Fibroblast of lung (primary cell): ENCODE measurements at places on chromosomes 11 and 22. TPM values are rescaled to one million over a fixed set of nuclear protein-coding genes. Genes with fewer than 3 reads are reported as not detected.

- DNase-seq = peak; percentile 61
Measured at GRCh38 chr22:33921525-33922348, 1.5 kb upstream of the LARGE1 start.

DNA sequence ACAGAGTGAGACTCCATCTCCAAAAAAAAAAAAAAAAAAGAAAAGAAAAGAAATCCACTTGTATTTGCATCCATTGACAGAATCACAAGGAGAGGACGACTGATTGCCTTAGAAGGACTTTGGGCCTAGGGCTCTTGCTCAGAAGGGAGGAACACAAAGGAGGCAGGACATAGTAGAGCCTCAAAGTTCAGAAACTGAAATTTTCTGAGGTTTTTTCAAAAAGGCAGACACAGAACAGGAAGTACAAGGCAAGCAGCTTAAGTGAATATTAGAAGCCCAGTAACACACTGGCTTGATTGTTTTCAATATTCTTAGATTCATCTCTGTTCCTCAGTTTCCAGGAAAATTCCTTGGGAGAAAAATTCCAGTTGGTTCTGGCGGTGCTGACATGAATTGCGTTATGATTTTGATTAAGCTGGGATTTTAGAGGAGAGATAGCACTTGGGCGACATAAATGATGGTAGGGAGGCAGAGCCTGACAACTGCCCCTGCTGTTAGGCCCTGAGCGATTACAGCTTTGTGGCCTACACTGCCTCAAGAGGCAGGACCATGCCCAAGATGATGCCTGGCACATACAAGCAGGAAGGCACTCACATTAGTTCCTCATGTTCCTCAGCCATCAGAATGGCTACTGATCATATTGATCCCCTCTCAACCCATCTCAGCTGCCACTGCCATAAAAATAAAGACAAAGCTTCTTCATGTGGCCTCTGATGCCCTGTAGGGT lies 15.3 kb downstream of the CLPB start:
- DNase-seq = no peak

DNA sequence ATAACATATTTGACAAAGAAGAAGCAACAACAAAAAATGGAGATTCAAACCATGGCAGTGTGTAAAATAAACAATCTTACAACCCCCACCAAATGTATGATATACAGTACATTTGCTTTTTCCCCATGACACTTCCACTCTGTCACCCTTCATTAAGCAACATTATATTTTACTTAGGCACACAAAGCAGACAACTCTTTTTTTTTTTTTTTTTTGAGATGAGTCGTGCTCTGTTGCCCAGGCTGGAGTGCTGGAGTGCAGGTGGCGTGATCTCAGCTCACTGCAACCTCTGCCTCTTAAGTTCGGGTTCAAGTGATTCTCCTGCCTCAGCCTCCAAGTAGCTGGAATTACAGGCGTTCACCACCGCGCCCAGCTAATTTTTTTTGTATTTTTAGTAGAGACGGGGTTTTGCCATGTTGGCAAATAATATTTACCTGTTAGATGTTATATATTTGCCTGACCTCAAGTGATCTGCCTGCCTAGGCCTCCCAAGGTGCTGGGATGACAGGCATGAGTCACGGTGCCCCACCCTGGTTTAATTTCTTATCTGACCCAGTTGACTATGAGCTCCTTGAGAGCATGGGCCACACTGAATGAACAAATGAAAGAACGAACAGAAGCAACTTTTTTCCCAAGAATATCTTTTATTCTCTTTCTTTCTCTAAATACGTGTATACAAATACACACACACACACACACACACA lies 5.5 kb upstream of the PCF11 start:
- DNase-seq = no peak

DNA sequence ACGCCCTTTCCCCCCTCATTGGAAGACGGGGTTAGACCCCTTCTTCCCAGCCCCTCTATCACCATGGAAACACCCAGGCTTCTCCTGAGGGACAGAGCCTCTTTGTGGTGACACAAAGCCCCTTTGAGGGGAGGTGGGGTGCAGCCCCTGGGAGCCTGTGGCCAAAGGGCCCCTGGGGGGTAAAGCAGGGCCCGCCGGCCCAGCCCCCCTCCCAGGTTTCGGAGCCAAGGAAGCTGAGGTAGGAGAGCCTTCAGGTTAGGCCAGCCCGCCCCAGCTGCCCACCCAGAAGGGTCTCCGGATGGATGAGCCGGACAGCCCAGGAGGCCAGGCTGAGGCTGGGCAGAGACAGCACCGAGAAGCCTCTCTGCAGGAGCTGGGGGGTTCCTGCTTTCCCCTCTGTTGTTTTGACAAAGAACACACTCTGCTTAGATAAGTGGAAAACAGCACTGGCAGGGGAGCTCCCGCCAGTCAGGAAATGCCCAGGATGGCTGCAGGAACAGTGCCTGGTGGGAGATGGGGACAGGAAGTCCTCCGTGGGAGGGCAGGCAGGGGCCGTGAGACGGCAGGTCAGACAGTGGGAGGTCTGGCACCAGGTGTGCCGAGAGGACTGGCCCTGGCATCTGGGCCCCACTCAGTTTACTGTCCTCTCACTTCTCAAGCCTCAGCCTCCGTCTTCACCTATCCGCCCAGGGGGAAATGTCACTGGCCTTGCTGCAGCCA lies 18.2 kb downstream of the ARVCF start:
- DNase-seq = no peak

- no peak for DNase-seq
Measured at GRCh38 chr22:43225609-43226008, 38.7 kb upstream of the TTLL12 start.

DNA sequence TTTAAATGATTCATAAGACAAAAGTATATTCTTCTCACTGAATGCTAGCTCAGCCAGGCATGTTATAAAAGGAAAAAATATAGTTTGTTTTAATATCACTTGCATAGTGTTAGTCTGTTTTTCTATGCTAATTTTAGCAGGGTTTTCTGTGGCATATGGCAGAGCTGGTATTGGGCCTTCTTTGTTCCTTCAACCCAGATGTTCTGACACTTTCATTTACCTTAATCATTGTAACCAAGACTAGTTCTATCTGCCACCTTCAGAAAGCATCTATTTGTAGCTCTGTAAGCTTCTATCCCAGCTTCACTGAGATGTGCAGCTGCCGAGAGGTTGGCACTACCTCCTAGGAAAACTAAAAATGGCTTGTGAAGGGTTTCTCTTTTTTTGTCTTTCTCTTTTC lies 338.7 kb downstream of the GUCY1A2 start:
- no peak for DNase-seq

GRCh38 chr11:75524665-75525432 lies 892 bp downstream of the GDPD5 start:
- DNase-seq = peak; percentile 42

- DNase-seq = peak; percentile 90
Measured at GRCh38 chr11:106468086-106468485, 390.6 kb downstream of the AASDHPPT start.

GRCh38 chr11:15493066-15493465 lies 378.3 kb downstream of the INSC start:
- peak; percentile 19 for DNase-seq

GRCh38 chr22:44154436-44154942 lies 26.2 kb upstream of the PARVG start:
- peak; percentile 40 for DNase-seq

GRCh38 chr11:11396301-11397035 lies 43.4 kb upstream of the CSNK2A3 start:
- DNase-seq = peak; percentile 80

- no peak for DNase-seq
Measured at GRCh38 chr11:69868871-69869270, 49.7 kb upstream of the FGF3 start.

GRCh38 chr22:44211946-44212930 lies 31.5 kb downstream of the PARVG start:
- peak; percentile 33 for DNase-seq

DNA sequence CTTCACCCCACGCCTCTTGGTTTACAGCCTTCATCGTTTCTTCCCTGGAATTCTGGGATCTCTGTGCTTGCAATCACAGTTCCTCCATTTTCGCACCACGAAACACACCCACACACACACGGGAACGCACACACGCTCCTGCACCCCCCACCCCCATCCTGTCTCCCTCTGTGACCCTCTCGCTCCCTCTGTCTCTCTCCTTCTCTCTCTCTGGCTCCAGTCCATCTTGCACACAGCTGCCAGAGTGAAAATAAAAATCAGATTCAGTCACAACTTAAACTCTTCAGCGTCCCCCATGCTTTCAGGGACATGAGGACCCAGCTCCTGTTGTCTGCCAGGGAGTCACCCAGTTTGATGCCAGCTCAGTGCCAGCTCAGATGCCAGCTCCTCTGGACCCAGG lies 3.0 kb downstream of the GAL start:
- no peak for DNase-seq

DNA sequence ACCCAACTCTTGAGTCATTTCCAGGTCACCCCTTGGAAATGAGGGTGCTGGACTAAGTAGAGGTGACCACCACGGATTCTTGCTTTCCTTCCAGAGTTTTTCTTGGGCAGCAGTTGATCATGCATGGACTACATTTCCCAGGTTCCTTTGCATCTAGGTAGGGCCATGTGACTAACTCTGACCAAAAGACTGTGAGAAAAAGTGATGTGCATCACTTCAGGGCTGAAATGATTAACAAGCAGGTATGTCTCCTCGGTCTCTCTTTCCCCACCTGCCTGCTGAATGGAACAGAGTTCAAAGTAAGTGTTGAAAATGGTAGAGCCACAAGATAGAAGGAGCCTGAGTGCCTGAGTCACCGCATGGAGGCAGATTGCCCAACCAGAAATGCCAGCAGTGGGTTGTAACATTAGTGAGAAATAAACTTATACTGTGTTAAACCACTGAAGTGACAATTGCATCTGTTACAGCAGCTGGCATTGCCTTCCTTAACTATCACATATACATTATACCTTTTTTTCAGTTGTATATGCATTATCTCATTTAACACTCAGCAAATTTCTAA lies 113.5 kb downstream of the MN1 start:
- DNase-seq = peak; percentile 23

DNA sequence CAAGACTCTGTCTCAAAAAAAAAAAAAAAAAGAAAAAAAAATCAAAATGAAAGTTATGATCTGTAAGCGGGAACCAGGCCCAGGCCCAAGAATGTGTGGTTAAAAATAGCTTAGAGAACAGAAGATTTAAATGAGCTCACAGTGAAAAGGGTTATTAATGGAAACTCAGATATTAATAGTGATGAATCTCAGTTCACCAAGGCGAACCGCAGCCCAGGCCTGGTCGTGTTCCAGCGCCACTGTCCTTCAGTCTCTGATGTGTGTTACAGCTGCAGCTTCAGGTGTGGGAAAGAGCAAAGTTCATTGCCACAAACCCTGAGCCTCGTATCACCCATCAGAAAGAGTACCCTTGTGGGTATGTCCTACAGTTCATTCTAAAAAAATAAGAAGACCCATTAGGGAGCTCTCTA lies 107.1 kb downstream of the GAB2 start:
- DNase-seq = peak; percentile 49

DNA sequence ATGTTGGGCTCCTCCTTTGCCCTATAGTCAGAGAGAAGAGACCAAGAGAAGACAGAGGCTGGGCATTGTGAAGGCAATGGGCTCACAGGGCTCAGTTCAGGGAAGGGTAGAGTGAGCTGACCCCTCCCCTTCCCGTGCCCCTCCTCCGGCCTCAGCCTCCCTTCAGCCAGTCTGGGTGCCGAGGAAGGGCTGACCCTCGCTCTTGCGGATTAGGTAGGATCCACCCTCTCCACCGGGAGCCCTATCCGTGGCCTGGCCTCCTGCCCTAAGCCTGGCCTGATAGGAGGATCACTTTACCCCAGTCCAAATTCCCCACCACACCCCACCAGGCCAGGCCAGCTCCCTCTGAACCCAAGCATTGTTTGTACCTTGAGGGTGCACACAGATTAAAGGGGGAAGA lies 1.8 kb upstream of the PPP1R14B start:
- DNase-seq = no peak

GRCh38 chr11:84857746-84858145 lies 769.4 kb downstream of the DLG2 start:
- peak; percentile 47 for DNase-seq

DNA sequence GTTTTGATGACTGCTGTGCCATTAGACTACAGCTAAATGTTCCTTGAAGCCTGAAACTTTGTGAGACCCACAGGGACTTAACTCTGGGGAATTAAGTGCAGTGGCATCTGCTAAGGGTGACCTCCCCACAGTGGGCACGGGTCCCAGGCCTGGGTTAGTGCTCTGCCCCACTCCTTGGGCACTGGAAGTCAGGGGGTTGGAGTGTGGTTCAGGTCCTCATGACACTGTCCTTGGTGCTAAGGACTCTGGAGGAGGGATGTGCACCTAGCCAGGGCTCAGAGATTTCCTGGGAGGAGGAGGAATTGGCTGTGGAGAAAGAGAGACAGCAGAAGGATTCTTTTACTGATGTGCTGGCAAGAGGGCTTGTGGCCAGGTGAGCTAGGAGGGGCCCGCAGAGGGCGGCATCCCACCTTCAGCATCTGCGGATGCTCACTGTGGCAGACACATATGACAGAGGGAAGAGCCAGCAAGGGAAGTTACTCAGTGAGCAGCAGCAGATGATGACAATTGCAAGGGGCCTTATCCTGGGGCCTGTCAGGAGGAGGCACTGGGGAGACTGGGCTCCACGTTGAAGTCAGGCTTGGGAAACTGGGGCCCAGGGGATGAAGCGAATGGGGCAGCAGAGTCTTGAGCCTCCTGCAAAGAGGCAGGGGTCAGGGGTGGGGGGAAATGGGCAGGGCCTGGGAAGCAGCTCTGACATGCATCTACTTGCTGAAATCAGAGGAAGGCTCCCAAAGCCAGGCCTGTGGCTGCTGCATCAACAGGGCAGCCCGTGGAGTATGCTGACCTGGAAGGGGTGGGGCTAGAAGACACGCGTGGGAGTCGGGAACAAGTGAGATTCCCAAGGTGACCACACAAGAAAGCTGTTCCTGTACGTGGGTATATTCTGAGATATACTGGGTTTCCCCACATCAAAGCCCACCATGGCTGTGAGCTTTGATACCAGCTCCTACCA lies 144.0 kb downstream of the MPPED1 start:
- no peak for DNase-seq

NCAPH2 gene
- total RNA-seq = 18.3 and 20.0 TPM in 2 replicates

OR56A1 gene
- total RNA-seq = not detected in 2 replicates

KRTAP5-10 gene
- not detected in 2 replicates for total RNA-seq

TRAF6 gene
- 5.6 and 6.6 TPM in 2 replicates for total RNA-seq

DDX25 gene
- not detected in 2 replicates for total RNA-seq

PHOX2A gene
- not detected in 2 replicates for total RNA-seq

ACR gene
- not detected in 2 replicates for total RNA-seq

SCGB1D2 gene
- total RNA-seq = not detected in 2 replicates
